ENCODE measurements at places on chromosomes 12 and 14.

DNA sequence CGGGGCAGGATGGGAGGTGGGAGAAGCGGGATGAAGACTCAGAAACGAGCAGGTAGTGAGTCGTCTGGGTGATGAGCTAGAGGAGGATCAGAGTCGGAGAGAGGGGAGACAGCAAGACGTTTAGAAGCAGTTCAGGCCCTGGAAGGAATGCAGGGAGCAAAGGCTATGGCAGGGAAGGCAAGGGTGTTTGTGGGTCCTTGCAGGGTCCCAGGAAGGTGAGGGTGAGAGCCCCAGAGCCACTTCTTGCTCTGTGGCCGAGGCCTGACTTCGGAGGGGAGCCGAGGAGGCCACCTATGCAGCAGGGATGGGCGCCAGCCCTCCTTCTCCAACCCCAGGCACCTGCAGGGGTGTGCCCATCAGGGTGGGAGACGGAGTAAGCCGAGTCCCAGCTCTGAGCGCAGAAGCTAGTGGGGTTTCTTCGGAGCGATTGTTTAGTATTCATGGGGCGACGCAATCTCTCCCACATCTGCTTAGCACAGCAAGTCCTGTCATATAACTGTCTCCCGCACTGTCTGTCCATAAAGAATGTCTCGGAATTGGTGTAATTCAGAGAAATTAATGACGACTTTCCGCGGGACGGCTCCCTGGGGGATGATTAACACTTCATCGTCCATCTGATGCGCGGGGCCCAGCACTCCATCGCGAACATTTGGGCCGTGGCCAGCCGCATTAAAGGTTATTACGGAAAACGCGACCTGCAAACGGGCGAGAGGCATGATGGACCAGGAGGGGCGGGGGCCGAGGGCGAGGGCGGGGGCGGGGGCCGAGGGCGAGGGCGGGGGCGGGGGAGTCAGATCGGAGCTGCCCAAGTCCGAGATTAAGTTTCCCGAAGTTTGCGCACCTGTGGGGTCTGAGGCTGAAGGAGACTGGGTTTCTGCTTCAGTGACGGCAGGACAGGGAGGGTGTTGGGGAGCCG, 12.2 kb upstream of the CALCOCO1 start:
- no peak for DNase-seq

GRCh38 chr12:127277882-127278281, 989.1 kb upstream of the TMEM132C start:
- no peak for DNase-seq

DNA sequence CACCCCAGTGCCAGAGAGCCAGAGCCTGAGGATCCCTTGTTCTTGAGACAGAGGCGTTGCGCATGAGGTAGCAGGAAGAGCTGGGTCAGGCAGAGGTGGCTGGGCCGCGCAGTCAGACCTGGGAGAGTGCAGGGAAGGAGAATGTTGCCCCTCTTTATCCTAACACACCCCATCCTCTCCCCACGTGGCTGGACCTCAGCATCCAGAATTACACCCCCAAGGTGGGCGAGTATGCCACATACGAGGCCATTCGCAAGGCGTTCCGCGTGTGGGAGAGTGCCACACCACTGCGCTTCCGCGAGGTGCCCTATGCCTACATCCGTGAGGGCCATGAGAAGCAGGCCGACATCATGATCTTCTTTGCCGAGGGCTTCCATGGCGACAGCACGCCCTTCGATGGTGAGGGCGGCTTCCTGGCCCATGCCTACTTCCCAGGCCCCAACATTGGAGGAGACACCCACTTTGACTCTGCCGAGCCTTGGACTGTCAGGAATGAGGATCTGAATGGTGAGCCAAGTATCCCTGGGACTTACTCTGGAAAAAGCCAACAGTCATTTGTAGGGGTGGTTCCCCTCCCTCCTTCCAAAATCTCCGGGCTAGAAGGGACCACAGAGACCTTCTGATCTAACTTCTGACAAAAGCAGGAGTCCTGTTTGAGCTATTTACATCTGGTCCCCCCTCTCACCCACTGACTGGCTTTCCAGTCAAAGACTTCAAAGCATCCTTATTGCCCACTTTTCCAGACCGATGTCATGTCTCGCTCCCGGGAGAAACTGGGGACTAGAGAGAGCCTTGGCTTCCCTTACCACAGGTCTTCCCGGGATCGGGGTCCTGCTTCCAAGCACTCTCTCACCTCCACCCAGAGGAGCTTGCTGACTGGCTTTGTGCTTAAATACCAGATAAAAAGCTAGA, 6.1 kb downstream of the MMP14 start:
- no peak for DNase-seq

- DNase-seq = no peak
Observed at GRCh38 chr14:36988568-36988967, 183.8 kb downstream of the SLC25A21 start.

- no peak for DNase-seq
Observed at GRCh38 chr14:22752422-22752821, 14.1 kb upstream of the OXA1L start.

GRCh38 chr14:39581474-39581873, 149.2 kb upstream of the FBXO33 start:
- no peak for DNase-seq

GRCh38 chr14:24436355-24437019, 6.1 kb downstream of the SDR39U1 start:
- DNase-seq = peak; percentile 26

GRCh38 chr14:62592877-62593276, 452.4 kb downstream of the KCNH5 start:
- no peak for DNase-seq

DNA sequence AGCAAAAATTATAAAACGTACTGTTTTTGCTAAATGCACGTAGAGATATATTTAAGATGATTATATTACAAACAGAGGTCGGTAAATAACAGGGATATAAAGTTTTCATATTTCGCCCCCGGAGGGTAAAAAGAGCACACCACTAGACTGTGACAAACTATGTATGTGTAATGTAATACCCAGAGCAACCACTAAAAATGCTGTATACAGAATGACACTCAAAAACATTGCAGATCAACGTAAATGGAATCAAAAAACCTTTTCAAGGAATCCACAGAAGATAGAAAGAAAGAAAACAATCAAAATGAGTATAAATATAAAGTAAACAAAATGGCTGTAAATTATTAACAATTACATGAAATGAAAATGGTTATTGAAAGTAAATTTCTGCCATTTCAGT, 37.6 kb upstream of the PRB4 start:
- no peak for DNase-seq

All from NCI-H187 (cell line).